ENCODE measurements at places on chromosomes 12 and 14.

DNA sequence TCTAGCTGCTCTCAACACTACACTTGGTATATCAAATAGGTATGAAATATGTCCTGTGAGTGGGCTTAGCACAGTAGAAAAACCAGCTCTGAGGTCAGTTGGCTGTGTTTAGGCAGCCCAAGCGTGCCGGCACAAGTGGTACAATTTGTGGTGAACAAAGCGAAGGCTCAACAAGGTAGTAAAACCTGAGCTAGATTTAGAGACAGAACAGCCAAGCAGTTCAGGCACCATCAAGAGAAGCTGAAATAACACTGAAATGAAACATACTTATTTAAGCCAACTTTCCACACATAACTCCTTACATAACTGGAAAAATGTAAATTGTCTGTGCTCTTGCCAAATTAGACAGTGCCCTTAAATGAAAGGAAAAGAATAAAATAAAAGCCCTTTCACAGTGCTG is 596.8 kb upstream of the FBXO33 start:
- no peak for DNase-seq

DNA sequence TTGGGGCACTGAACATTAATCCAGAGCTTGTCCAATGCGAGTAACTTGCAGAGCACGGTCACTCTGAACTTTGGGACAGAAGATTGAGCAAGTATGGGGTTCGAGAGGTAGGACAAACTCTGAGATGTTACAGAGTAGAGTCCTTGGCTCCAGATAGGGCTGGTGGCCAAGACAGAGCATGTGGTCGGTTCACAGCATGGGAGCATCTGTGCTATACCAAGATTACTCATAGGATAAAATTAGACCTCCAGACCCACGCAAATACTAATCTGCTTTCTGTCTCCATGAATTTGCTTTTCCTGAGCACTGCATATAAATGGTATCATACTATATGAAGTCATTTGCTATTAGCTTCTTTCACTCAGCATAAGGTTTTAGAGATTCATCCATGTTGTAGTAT is 93.4 kb upstream of the TBX5 start:
- no peak for DNase-seq

DNA sequence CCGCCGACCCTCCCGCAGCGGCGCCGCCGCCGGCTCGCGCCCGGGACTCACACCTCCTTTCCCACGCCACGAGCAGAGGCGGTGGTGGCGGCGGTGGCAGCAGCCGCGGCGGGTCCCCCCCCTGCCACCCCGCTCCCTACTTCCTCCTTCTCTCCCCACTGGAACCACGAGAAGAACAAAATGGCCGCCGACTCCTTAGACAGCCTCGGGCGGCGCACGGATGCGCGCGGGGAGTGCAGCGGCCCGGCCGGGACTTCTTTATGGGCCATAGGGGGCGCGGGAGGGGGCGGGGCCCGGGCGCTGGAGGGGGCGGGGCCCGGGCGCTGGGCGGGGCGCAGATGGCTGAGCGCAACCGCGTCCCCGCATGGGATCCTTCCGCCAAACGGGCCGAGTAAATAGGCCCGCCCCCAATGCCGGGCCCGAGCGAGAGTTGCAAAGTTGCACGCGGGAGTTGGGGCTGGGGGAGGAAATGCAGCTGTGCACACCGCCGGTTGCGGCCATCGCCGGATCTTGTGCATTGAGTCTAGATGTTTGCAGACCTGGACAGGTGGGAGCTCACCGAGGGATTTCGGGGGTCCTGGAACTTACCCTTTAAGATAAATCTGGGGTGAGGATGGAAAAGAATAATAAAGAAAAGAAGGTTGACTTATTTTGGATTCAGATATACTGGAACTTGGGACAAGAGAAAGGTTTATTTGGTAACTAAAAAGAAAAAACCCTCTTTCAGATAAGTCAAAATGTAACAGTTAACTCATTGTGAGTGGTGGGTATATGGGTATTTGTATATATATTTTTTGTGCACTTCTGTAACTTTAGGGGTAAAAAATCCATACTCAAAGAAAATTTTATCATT is at the start of gene PPP1CC:
TSS of gene PPP1CC (minus strand) at position 174 of the 853 bp plus-strand sequence. CDS start 184 bp downstream, outside the sequence.
- DNase-seq, result peak; percentile 75

GRCh38 chr12:63927511-63927910 is 83.0 kb downstream of the SRGAP1 start:
- no peak for DNase-seq

- DNase-seq, result no peak
Observed at GRCh38 chr12:7155471-7156034, 25.4 kb downstream of the CLSTN3 start.

DNA sequence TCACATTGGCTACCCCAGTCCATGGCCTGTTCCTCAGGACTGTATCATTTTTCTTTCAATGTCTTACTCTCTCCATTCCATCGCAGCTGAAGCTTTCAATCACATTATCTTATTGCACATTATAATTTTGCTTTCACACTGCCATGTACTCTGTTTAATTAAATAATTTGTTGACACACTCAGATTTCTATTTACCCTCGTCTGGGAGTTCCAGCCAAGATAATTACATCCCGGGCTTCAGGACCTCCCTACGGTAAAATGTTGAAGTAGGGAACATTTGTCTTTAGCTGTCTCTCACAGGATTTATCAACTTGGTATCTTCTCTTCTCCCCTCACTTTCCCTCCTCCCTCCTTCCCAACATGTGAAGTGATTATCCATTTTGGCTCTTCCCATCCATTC is 177.2 kb upstream of the RASSF8 start:
- DNase-seq, result no peak

- no peak for DNase-seq
Observed at GRCh38 chr14:43105305-43105704, 1401.8 kb downstream of the FSCB start.

- DNase-seq, result no peak
Observed at GRCh38 chr14:78048120-78048519, 122.1 kb upstream of the NRXN3 start.

DNA sequence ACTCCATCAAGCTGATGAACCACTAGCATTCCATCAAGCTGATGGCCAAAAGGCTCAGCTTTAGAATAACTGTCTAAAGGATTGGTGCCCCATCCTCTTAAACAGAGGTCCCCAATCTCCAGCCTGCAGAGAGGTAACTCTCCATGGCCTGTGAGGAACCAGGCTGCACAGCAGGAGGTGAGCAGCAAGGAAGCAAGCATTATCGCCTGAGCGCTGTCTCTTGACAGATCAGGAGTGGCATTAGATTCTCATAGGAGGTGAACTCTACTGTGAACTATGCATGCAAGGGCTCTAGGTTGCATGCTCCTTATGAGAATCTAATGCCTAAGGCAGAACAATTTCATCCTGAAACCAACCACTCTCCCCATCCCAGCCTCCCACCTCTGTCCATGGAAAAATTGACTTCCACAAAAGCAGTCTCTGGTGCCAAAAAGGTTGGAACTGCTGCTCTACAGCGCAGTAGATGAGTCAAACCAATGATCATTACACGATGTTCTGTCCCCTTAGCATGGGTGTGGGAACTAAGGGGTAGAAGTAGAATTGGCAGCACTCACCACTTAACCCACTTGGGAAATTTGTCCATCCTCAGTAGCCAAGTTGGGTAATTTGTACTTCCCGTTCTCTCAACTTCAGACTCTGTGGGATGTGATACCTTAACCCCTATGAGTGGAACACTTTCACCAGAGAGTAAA is 66.9 kb downstream of the ANKS1B start:
- no peak for DNase-seq

DNA sequence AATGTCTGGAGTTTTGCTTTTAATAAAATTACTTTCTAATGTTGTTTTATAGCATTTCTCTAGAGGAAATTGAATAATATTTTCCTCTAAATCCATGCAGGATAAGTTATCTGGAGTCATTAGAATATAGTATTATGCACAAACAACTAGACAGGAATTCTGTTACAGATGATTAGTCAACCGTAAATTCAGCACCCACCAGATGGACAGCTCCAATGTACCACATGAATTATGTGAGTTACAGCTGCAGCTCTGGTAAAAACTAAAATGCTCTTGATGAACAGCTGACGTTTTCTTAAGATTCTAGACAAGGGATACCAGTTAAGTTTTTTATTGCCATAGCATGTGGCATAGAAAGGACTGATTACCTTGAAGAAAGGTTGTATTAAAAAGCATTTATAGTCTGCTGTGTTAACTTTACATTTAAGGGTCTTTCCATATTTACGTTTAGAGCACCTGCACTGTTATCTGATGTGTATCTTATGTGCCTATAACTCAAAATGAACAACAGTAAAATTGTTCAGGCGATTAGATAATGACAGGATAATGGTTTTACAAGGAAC is 321.4 kb upstream of the LRFN5 start:
- DNase-seq, result peak; percentile 2

- DNase-seq, result no peak
Observed at GRCh38 chr14:36428350-36428749, 91.7 kb downstream of the NKX2-1 start.

GRCh38 chr14:74934476-74935359 is 11.7 kb upstream of the RPS6KL1 start:
- DNase-seq, result no peak

DNA sequence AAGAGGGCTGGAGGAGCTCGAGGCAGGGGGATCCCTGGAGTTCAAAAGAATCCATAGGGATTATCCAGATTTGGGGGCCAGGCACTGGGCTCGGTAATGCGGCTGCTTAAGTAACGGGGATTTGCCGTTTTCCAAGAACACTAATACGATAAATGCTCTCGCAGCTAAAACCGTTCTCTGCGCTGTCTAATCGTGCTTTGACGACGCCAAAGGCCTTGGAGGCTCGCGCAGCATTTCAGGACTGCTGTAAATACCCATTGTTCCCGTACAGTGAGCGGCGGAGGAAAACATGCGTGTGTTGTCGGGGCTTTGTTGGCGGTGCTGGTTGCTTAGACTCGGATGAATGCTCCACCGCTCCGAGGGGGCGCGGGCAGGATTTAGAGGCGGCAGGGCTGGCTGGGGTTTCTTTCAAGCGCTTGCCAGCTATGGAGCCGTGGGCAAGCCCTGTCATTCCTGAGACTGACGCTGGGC is 26.2 kb downstream of the DIO3 start:
- no peak for DNase-seq

GRCh38 chr12:1357711-1358110 is 236.7 kb downstream of the FBXL14 start:
- DNase-seq, result no peak

DNA sequence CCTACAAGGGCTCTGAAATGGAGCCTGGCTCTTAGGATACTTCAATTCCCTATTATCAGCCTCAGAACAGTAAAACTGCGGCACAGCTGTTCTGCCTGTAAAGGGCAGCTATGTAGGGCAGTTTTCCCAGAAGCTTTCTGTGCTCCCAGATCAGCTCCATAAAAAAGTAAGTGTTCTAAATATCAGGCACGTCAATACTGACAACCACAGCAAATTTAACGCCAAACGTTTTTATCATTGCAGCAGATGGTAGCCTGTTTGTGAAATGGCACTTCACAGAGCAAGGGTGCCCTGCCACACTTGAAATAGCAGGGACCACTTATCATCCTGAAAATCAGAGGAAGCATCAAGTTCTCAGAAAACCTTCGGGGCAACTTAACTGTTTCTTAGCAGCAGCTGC is 54.8 kb upstream of the PTHLH start:
- DNase-seq, result no peak

DNA sequence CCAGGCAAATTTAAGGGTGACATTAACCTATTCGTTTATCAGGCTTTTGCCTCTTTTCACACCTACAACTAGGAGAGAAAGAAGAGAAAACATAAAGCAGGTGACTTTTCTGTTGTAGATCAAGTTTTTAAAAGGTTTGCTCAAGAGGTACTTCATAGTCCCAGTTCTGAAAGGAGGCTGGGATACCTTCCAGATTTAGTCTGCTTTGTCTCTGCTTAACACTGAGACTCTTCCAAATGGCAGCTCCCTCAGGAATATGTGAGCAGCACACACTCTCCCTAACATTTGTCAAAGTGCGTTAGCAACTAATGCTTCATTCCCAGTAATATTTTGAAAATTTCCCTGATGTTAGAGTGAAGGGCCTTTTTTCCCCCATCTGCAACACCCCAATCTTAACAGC is 133.7 kb upstream of the RASSF8 start:
- DNase-seq, result no peak

DNA sequence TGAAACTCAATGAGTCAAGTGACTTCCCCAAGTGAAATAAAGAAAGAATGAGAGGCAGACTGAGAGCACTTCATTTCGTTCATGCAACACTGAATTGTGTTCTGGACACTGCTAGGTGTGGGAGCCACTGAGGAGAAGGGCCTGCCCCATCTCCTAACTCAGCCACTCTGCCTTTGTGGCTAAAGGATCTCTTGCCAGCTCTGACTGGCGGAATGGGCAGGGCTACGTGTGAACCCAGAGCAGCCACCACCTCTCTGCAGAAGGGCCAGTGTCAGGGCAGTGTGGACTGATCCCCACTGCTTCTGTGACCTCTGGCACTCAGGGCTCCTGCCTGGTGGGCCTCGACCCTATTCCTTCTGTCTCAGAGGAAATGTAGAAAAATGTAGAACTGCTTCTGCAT is 46.5 kb upstream of the GZMB start:
- DNase-seq, result no peak

All from HuH-7.5 (cell line).